ENCODE measurements at places on chromosomes 11 and 22. TPM values are rescaled to one million over a fixed set of nuclear protein-coding genes. Genes with fewer than 3 reads are reported as not detected.

The CCDC188 gene
- 0.14 TPM for total RNA-seq

The CHST1 gene
- 0.36 TPM for total RNA-seq

The USH1C gene
- not detected for total RNA-seq

The SCT gene
- total RNA-seq: not detected

DNA sequence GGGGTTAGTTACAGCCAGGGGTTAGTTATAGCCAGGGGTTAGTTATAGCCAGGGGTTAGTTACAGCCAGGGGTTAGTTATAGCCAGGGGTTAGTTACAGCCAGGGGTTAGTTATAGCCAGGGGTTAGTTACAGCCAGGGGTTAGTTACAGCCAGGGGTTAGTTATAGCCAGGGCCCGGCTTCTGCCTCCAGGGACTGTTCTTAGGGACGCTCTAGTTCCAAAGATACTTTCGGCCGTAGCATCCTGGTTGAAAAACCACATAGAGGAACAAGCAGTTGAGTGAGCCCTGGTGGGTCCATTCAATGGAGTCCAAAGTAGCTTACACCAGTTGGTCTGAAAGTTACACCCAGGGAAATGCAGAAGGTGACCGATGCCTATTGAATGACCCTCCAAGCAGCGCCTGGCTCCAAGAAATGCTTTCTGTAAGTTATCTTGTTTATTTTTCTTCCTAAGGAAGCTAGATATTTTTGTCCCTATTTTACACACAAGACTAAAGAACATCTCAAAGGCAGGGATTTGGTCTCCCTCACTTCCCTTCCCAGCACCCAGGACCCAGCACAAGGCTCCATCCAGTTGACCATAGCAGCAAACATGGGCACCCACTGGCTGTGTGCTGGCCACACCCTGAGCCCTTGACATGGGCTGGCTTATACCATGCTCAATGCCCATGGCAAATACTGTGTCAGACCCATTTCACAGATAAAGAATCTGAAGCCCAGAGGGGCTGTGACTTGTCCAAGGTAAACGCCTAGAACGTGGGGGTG is 49.7 kb upstream of the SHISAL1 start:
- no peaks in the 10 kb centered on the region for H3K36me3 ChIP-seq
- H3K27ac ChIP-seq: no peak overlapping the region
- no peak overlapping the region for H3K4me3 ChIP-seq
- H3K27me3 ChIP-seq: peaks cover 3% of the 10 kb centered on the region
- no peaks in the 10 kb centered on the region for H3K4me1 ChIP-seq

DNA sequence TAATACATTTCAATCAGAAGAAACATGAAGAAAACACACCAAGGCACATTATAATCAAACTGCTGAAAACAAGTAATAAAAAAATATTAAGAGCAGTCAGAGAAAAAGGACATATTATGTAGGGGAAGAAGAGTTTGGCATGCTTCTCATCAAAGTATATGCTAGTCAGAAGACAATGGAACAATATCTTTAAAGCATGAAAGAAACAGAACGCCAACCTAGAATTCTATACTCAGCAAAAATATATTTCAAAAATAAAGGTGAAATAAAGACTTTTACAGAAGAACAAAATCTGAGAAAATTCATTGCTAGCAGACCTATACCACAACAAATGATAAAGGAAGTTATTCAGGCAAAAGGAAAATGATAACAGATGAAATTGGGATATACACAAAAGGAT is 34.6 kb upstream of the ANO1 start:
- no peak overlapping the region for H3K4me3 ChIP-seq
- DNase-seq: no peak
- H3K4me1 ChIP-seq: no peaks in the 10 kb centered on the region
- no peaks in the 10 kb centered on the region for H3K36me3 ChIP-seq
- no peak overlapping the region for H3K27ac ChIP-seq

GRCh38 chr22:29385748-29386147 is 2.6 kb downstream of the AP1B1 start:
- H3K4me1 ChIP-seq: peaks cover 38% of the 10 kb centered on the region
- no peak overlapping the region for H3K4me3 ChIP-seq
- H3K36me3 ChIP-seq: peaks cover 21% of the 10 kb centered on the region
- no peaks in the 10 kb centered on the region for H3K27me3 ChIP-seq

DNA sequence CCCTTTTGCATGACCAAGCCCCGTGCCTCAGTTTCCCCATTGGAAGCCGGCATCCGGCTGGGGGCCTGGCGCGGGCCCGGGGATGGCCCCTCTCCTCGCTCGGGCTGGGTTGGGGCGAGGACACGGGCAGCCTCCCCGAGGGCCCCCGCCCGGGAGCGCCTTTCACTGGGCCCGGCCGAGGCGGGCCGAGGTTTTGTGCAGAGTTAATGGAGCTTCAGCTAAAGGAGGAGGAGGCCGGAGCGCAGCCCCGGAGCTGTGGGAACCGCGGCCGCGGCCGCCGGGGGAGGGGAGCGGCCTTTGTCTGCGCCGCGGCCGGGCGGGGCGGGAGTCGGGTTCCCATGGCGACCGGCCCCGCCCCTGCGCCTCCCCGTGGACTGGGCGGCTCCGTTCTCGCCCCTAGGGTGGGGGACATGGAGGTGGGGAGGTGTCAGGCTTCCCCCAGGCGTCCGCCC is 1.4 kb upstream of the MAPK11 start:
- H3K36me3 ChIP-seq: no peaks in the 10 kb centered on the region
- H3K27me3 ChIP-seq: peaks cover 6% of the 10 kb centered on the region
- H3K4me1 ChIP-seq: peaks cover 13% of the 10 kb centered on the region
- no peak overlapping the region for H3K27ac ChIP-seq
- DNase-seq: peak; percentile 90
- H3K4me3 ChIP-seq: no peak overlapping the region

DNA sequence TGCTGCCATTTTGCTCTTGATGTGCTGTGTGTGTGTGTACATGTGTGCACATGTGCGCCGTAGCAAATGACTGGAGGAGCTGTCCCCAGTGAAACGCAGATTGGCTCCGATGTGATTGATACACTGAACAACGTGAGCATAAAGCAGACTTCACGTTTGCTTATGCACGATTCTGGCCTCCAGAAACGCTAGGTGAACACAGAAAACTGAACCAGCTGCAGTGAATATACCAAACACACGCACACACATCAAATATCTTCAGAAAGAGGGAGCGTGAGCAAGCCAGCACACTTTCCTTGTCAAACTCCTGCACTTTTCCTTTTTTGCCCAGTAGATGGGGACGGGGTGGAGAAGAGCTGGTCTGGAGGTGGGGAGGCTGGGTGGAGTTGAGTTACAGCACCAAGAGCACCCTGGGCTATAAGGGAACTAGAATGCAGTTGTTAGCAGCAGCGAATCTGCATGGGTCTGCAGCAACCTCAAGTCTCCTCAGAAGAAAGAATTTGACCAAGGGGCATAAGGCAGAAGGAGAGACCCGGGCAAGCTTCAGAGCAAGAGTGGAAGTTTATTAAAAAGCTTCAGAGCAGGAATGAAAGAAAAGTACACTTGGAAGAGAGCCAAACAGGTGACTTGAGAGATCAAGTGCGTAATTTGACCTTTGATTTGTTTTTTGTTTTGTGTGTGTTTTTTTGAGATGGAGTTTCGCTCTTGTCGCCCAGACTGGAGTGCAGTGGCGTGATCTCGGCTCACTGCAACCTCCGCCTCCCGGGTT is 77.8 kb upstream of the CADM1 start:
- H3K4me1 ChIP-seq: no peaks in the 10 kb centered on the region
- DNase-seq: no peak
- no peak overlapping the region for H3K27ac ChIP-seq
- no peaks in the 10 kb centered on the region for H3K36me3 ChIP-seq
- H3K4me3 ChIP-seq: no peak overlapping the region
- H3K27me3 ChIP-seq: no peaks in the 10 kb centered on the region

GRCh38 chr11:109769858-109770257 is 323.3 kb upstream of the ZC3H12C start:
- H3K4me1 ChIP-seq: no peaks in the 10 kb centered on the region
- H3K27ac ChIP-seq: no peak overlapping the region
- no peaks in the 10 kb centered on the region for H3K36me3 ChIP-seq
- H3K4me3 ChIP-seq: no peak overlapping the region

DNA sequence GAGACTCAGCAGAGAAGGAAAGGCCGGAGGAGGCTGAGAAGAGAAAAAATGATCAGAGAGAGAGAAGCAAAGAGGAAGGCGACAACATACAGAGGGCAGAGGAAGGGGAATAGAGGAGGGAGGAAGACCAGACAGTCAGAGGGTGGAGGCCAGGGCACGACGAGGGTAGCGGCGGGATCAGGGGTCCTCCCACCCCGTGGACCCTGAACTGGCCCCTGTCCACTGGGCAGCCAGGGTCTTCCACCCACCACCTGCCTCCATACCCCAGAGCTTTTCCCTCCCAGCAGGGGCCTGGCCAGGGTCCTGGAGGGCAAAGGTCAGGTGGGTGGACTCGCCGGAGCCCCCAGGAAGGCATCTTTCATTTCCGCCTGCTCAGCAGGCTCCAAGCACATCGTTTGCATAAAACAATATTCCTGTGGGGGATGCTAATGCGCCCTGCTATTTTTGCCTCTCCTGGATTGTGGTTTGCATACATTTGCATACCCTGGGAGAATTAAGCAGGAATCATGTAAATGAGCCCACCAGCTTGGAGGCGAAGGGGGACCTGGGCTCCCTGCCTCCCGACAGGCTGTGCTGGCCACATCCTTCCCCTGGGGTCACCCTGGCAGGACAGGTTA is 394.1 kb downstream of the MN1 start:
- H3K27me3 ChIP-seq: no peaks in the 10 kb centered on the region
- no peak overlapping the region for H3K4me3 ChIP-seq
- DNase-seq: no peak
- peaks cover 5% of the 10 kb centered on the region for H3K4me1 ChIP-seq
- no peaks in the 10 kb centered on the region for H3K36me3 ChIP-seq

DNA sequence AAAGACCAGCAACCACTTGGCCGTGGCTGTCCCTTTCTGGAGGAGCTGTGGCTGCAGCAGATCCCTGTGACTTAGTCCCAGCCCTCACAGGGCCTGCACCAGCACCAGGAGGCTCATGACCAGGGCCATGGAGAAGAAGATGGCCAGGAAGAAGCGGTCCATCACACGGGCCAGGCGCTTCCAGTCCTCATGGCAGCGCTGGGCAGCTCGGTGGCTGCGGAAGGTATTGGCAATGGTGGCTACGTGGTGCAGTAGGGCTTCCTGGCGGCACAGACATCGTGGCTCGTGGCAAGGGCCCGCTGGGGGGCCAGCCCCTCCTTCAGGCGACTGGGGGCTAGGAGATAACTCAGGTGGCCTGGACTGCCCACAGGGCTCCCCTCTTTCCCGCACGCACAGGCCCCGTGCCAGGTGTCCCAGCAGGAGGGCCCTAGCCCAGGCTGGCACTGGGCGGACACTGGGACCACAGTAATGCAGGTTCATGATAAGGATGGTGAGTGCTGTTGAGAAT is 5.1 kb downstream of the CHRNA10 start:
- no peak overlapping the region for H3K4me3 ChIP-seq
- H3K27ac ChIP-seq: no peak overlapping the region
- no peaks in the 10 kb centered on the region for H3K27me3 ChIP-seq
- H3K4me1 ChIP-seq: no peaks in the 10 kb centered on the region

DNA sequence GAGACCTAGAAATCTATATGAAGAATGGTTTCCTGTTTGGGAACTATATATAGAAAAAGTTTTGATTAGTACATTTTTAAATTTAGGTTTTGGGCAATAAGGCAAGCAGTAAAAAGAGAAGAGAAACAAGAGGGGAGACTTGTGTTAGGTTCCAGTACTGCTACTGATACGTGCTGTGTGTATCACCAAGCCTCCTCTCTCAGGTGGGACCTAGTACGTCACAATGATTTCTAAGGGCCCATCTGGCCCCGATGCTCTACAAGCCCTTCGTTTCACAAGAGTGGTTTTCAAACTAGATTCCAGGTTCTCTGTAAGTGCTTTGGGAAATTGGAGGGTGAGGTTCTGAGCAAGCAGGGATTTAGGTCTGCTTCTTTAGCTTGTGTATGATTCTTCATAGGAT is 39.2 kb downstream of the USP35 start:
- no peak overlapping the region for H3K4me3 ChIP-seq
- no peaks in the 10 kb centered on the region for H3K27me3 ChIP-seq
- no peak for DNase-seq

DNA sequence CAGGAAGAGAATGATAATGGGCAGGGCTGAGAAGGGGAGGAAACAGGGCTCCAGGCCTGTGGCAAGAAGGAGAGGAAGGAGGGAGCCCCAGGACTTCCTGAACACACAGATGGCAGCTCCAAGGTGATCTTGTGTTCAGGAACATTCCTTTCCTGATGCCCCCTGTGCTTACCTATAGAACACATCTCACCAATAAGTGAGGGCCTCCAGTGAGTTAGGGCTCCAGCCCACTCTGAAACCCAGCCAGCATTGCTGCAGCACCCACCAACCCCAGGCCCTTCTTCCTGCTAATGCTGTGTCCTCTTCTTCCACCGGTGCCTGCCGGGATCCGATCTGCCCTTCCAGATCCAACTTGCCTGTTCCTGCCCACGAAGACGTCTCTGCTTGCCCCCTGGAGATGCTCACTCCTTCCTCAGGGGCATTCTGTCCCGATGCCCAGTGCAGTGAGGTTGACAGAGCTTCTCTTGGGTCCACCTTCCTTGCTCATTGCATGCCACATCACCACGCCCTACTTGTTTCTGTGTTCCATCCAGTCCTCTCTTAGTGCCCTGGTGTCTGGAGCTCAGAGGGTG is 17.4 kb downstream of the ANKK1 start:
- no peaks in the 10 kb centered on the region for H3K36me3 ChIP-seq
- no peaks in the 10 kb centered on the region for H3K4me1 ChIP-seq
- DNase-seq: no peak

GRCh38 chr11:123364080-123364479 is 66.0 kb upstream of the GRAMD1B start:
- H3K27me3 ChIP-seq: no peaks in the 10 kb centered on the region
- no peak overlapping the region for H3K4me3 ChIP-seq
- DNase-seq: no peak
- no peak overlapping the region for H3K27ac ChIP-seq
- H3K36me3 ChIP-seq: peaks cover 65% of the 10 kb centered on the region

DNA sequence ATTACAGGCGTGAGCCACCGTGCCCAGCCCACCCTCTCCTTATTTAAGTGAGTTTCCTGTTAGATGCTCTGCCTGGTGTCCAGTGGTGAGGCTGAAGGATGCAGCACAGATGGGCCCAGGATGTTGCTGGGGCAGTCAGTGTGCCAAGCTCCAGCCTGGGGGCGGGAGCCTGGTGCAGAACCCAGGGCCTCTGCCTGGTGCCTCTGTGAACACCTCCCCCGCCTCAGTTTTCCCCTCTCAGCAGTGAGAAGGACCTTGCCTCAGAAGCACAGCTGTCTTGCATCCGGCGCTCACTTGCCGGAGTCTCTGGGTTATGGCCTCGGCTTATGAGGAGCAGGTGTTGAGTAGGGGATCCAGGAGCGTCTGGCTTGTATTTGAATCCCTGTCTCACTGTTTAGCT is 116.2 kb downstream of the KIAA1671 start:
- H3K36me3 ChIP-seq: peaks cover 6% of the 10 kb centered on the region
- H3K4me3 ChIP-seq: peak overlapping the region; percentile 95

Measured in activated CD4-positive, alpha-beta T cell treated with anti-CD3 and anti-CD28 coated beads, Interleukin-2, amount 10 ng/mL, durations not matched to agents 24 days and 14 days (primary cell).